ENCODE measurements at places on chromosomes 1 and 21.

GRCh38 chr1:7616076-7616832, 154.8 kb upstream of the VAMP3 start:
- DNase-seq = peak; percentile 77

- DNase-seq = no peak
These were observed 89.2 kb upstream of the IGSF21 start for GRCh38 chr1:18018366-18018765.

GRCh38 chr1:21865943-21866706, 54.1 kb downstream of the LDLRAD2 start:
- DNase-seq = peak; percentile 28

DNA sequence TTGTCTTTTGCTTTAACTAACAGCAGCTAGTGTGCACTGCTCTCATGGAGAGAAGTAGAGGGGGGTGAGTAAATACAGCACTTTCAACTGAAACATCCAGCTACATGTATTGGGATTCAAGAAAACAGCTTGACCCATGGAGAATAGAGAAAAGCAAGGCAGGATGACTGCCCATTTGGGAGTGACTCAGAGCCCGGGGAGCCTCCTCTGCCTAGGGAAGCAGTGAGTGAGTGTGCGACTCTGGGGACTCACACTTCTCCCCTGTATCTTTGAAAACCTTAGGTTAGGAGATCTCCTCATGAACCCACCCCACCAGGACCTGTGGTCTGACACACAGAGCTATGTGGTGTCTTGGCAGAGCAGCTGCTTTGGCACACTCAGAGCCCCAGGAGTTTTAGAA, 82.0 kb upstream of the PTGFR start:
- no peak for DNase-seq

DNA sequence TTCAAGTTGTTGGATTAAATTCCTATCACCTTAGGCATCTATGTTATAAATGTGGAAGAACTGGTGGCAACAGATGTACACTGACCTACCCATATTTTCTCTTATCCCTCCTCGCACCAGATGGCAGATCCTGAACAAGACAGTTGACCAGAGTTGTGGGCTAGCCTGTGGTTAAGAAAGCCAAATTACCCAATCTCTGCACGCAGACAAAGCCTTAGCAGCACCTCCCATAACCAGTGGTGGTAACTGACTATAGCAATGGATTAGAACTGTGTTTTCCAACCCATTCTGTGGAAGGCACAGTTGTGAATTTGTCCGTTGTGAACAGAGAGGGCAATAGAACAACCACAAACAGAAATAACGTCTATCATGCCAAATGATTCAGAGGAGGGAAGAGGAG, 20.6 kb downstream of the ABCB10 start:
- DNase-seq = no peak

DNA sequence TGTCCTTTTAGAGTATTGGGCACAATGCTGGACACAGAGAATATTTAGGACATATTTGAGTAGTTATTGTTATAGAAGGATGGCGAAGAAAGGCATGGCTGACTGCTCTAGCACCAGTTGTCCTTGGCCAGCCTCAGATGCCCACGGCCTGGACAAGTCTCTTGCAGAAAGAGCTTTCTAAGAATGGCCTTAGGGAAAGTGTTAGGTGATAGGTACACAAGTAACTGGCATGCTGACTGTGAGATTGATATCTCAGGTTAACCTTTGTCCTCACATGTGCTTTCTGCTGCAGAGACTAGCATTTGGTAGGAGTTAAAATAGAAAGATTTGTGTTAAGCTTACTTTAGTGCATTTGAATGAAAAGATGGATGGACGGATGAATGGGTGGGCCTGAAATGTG, 10.1 kb downstream of the SFT2D2 start:
- DNase-seq = no peak

- no peak for DNase-seq
These were observed 287.4 kb upstream of the SNX7 start for GRCh38 chr1:98374098-98374497.

DNA sequence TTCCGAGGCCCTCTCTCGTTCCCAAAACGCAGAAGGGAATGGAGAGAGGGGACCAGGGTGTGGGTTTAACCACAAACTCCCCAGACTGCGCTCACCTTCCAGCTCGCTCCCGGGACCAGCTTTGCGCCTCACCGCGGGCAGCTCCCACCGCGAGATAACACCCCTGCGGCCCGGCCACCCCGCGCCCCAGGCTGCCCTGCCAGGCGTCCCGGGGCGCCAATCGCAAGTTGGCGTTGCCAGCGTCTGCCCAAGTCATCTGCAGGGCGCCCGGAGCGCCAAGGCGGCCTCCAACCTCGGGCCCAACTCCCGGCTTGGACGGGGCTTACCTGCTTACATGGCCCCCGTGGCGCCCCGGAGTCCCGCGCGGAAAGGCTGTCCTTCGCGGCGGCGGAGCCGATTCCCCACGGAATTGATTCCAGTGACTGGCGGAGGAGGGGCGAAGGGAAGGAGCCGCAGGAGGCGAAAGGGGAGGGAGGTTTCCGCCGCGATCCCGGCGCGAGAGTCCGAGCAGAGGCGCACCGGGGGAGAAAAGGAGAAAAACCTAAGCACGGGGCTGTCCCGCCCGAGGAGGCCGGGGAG, 456 bp downstream of the PTPN14 start:
- DNase-seq = no peak

DNA sequence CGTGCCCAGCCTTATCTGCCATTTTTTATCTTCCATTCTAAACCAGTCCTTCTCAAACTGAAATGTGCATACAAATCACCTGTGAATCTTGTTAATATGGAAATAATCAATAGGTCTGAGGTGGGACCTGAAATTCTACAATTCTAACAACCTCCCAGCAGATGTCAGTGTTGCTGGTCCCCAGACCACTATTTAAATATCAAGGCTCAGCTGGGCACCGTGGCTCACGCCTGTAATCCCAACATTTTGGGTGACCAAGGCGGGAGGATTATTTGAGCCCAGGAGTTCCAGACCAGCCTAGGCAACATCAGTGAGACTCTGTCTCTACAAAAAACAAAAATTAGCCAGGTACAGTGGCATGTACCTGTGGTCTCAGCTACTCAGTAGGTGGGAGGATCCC, 4.1 kb downstream of the UQCRHL start:
- peak; percentile 48 for DNase-seq

DNA sequence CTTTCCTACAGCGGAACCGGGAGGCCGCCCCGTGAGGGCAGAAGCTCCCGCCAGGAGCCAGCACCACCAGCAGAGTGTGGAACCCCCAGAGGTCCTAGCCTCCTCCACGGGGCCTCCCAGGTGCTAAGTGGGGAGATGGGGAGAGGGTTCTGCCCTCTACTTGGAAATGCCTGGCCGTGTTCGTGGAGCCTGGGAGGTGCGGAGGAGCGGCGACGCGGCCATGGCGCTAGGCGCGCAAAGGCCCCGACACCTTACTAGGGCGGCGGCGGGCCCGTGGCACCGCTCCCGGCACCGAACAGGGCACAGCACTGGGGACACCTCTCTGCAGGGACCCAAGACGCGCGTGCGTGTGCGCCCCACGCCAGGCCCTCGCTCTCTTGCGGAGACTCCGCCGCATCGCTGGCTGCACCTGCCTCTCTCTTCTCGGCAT, 1.3 kb upstream of the CACNA1E start:
- DNase-seq = no peak

GRCh38 chr1:85118751-85119150, 70.5 kb upstream of the MCOLN3 start:
- DNase-seq = no peak

DNA sequence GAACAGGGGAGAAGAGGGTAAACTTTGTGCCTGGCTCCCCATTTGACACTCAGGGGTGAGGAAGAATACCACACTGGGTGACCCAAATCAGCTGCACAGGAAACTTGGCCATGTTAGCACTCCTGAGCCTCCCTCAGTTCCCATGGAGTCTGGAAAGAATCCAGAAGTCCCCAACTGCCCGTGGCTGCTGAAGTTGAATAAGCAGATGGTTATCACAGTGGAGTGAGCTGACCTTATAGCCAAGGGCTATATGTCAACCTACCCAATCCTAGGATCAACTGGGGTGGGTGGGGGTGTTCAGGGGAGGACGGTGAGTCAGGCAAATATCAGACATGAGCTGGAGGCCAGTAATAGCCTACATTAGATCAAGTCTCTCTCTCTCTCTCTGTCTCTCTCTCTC, 20.4 kb downstream of the KCNH1 start:
- DNase-seq = no peak

DNA sequence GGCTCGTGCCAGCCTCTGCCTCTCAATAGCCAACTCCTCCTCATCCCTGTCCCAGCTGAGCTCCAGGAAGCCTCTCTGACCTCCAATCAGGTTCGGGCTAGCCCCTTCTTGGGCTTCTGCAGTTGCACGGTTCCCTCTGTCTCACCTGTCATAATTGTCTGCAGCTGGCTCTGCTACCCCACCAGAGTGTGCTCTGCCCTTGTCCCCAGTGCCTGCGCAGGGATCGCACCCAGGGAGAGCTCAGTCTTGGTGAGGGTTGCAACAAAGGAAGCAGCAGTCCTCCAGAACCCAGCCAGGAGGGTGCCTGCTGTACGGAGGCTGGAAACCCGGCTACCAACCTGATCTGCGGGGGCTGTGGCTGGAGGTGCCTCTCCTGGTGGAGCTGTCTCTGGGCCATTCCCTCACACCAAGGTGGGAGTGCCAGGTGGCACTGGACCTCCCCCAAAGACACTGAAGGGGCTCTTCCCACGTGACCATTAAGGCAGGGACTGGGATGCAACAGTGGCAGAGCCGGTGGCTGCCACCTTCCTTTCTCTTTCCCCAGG, 63.5 kb upstream of the DMRTB1 start:
- DNase-seq = no peak

GRCh38 chr1:205480349-205480985, 24.0 kb upstream of the CDK18 start:
- DNase-seq = no peak

- DNase-seq = no peak
These were observed 235.1 kb downstream of the KIF26B start for GRCh38 chr1:245389873-245390272.

GRCh38 chr1:21924503-21925005, 12.6 kb downstream of the HSPG2 start:
- no peak for DNase-seq

DNA sequence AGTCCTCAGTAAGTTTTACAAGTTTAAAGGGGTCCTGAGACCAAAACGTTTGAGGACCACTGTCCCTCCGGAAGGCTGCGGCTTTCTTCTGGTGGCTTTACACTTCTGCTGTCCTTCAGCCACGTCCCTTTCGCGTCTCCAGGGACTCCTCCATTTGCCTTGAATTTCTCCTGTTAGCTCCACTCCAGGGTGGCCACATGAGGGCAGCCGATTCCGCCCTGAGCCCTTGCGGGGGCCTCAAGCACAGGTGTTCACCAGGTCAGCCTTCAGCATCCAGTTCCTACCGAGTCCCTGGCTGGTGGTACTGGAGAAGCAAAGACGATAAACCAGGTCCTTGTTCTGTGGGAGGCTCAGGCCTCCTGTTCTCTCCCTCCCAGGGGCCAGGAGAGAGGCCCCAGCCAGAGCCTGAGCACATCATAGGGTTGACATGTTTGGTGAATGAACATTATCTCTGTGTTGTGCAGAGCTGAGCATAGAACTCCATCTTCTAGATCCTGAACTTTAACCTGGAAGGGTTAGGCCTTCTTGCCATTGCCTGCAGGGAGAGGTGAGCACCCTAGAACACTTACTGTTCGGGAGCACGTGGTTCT, 27.4 kb upstream of the COQ8A start:
- peak; percentile 30 for DNase-seq

- no peak for DNase-seq
These were observed 10.5 kb downstream of the TENT5C start for GRCh38 chr1:117616356-117616755.

GRCh38 chr1:209629621-209630382, 22.4 kb downstream of the LAMB3 start:
- no peak for DNase-seq

DNA sequence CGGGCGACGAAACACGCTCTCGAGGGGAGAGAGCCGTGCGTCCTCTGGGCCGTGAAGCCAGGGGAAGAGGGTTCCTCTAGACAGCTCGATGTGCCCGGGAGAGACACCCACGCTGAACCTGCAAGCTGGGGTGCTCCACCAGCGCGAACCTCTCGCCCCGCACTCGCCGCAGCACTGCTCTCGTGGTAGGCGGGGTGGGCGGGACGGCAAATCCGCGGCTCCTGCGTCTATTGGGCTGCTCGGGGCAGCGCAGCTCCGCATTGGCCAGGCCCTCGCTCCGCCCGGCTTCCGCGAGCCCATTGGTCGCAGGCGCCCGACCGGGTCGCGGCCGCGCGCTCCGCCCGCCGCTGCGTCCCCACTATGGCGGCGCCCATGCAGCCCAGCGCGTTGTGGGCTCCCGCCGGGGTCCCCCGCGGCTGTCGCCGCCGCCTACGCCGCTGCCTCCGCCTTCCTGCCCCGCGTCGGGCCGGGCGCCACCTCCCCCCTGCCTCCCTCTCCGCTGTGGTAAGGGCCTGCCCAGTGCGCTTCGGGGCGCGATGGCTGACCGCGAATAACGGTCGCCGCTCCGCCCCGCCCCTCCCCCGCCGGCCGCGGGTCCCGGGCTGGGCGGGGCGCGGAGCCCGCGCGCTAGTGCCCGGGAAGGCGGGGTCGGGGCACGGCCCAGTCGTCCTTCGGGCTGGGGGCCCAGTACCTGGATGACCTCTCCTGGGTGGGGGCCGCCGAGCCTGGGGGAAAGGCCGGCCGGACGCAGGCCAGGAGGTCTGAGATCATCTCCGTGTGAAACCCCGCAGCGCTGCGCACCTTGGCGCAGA, at the start of gene ST3GAL3:
ST3GAL3 (plus strand) TSS at position 347 of the 812 bp plus-strand sequence. CDS start 28,727 bp downstream, outside the sequence.
- peak; percentile 93 for DNase-seq

DNA sequence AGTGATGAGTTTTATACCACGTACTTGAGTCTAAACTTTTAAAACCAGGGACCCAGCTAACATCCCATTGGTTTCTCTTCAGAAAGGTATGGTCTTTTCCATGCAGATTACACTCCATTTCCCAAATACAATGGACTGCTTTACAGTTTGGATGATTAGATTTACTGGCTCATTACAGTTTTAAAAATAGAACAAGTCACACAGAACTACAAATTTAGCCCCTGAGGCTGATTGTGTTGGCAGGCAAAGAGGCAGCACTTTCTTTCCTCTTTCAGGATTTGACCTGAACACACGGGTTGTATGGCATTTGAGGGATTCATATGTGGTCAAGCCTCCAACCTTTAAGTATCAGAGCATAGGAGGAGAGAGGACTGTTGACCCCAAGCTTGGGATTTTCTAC, 21.8 kb upstream of the VTCN1 start:
- no peak for DNase-seq

DNA sequence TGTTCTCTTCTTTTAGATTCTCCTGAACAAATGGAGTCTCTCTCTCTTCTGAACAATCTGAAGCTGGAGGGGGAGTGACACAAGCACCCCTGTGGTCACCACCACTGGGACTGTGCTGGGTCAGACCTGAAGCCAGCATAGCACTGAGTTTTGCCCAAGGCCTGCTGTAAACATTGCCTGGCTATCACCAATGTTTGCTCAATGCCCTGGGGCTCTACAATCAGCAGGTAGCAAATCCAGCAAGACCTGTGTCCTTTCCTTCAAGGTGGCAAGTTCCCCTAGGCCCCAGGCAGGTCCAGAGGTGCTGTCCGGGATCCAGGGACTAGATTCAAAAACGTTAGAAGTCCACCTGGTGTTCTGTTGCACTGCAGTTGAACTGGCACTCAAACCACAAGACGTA, 282.8 kb upstream of the PROX1 start:
- no peak for DNase-seq

- no peak for DNase-seq
These were observed 1058.0 kb upstream of the ADGRL4 start for GRCh38 chr1:80064524-80064923.

Measured in lung (tissue), 17 donors.